GM12892 (cell line): ENCODE measurements at places on chromosomes 6 and 20.

GRCh38 chr6:35019171-35019570, 122.0 kb downstream of the TCP11 start:
- DNase-seq = no peak

DNA sequence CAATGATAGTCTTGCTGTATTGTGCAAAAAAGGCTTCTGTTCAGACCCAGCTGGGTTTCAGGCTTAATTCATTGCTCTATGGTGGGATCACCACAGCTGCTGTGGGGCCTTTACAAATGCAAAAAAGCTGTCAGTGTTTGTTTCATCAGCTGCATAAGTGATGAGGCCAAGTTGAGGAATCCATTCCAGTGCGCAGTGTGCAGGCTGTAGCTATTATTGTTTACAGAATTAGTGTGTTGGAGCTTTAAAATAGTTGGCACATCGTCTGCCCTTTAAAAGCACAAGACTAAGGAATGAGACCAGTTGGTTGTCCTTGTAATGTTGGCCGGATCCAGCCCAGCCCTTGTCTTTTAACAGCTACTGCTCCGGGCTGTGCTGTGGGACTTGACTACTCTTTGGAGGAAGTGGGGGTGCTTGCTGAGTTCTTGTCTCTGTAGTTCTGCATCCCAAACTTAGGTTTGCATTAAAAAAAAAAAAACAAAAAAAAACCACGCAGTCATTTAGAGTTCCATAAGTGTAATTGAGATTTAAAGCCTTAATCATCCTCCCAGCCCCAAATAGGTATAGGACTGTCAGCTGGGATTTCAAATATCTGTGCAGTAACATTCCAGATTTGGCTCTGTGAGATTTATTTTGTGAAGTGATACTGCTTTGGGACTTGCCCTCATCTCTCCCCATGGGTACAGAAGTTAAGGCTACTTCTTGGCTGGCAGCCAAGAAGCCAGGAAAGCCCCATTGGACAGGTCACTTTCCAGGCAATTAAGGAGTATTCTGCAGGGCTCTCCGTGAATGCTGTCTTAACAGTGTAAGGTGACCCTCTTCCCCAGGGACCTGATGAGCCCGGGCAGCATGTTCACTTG, 19.3 kb downstream of the JARID2 start:
- DNase-seq = no peak

GRCh38 chr6:89310929-89311328, 4.2 kb downstream of the GABRR2 start:
- DNase-seq = no peak

DNA sequence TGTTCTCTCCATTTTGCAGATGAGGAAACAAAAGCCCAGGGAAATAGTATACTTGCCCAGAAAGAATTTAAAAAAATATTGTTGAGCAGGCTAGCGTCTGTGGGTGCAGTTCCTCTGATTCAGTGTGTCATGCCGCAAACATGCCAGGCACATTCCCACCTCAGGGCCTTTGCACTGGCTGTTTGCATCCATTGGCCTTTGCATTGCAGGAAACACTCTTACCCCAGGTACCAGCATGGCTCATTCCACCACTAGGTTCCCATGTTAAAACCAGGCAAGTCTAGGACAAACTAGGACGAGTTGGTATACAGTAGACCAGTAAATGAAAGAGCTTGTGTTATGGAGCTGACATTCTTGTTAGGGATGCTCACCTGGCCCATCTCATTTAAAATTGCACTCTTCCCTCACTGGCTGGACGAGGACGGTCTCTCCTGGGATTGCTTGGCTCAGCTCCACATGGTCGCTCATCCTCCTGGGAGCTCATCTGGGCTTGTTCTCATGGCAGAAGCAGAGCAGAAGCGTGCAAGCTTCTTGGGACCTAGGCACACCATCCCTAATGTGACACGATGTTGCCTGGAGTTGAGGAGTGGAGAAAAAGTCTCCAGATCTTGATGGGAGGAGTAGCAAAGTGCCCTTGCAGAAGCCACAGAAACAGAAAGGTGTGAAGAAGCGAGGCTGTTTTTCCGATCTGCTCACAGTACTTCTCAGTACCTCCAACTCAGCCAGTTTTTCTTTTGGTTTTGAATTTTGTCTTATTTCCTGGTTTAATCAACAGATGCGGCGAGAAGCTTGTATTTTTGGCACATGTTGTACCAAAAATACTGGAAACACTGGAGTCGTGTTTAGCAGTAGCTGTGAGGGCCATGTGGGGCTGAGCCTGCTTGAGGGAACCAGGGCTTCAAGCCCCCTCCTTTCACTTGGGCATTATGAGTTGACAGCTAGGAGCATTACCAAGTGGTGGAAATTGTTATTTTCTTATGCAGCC, 13.9 kb downstream of the ZNF831 start:
- DNase-seq = no peak

- no peak for DNase-seq
Observed at GRCh38 chr6:25486550-25486949, 165.5 kb upstream of the SCGN start.

GRCh38 chr6:79028641-79029314, 49.3 kb downstream of the PHIP start:
- DNase-seq = no peak

- no peak for DNase-seq
Observed at GRCh38 chr6:122365775-122366403, 33.6 kb upstream of the HSF2 start.

GRCh38 chr6:75334266-75335040, 49.9 kb upstream of the TMEM30A start:
- no peak for DNase-seq

DNA sequence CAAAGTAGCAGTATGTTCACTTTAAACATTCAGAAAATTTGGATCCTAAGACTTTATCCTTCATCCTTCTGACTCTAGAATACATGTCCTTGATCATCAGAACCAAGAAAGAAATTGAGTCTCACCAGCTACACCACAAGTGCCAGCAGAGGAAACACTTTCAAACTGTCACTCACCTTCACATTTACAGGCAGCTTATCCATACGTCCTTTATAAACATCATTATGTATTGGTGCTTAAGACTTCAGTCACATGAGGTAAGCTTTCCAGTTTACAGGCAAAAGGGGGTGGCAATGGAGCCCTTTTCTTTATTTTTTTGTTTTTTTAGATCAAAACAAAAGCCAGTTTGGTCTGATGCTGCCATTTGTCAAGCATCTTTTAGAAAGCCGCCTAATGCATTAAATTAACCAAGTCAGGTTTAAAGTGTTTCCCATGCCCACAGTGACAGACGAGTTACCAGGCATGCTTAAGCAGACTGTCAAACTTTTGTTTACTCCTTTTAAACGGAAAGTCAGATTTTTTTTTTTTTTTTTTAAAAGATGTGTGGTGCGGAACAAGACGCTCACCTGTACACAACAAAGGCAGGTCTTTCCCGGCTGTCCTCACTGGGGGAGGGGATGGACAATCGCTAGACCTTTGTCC, 952 bp upstream of the BRPF3 start:
- DNase-seq = no peak

GRCh38 chr6:152379423-152379822, 257.7 kb downstream of the SYNE1 start:
- DNase-seq = no peak

- no peak for DNase-seq
Observed at GRCh38 chr20:23050076-23050838, 785 bp upstream of the THBD start.

DNA sequence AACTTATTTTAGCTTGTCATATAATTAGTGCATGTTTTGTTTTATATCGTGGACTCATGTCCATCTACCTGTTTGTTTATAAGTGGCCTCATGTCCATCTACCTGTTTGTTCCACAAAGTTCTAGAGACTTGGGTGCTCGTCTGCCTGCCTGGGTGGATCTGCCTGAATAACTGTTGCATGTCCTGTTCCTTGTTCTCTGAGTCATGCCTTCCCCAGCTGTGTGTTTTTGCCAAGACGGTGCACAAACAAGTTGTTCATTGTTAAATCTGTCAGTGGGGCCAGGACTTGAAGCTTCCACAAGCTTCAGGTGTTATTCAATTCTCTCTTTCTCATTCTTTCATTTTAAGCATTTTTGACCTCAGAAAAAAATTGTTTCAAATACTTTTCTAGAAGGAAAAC, 358.0 kb upstream of the CITED2 start:
- no peak for DNase-seq

- no peak for DNase-seq
Observed at GRCh38 chr6:118546880-118547218, 1.2 kb upstream of the PLN start.

DNA sequence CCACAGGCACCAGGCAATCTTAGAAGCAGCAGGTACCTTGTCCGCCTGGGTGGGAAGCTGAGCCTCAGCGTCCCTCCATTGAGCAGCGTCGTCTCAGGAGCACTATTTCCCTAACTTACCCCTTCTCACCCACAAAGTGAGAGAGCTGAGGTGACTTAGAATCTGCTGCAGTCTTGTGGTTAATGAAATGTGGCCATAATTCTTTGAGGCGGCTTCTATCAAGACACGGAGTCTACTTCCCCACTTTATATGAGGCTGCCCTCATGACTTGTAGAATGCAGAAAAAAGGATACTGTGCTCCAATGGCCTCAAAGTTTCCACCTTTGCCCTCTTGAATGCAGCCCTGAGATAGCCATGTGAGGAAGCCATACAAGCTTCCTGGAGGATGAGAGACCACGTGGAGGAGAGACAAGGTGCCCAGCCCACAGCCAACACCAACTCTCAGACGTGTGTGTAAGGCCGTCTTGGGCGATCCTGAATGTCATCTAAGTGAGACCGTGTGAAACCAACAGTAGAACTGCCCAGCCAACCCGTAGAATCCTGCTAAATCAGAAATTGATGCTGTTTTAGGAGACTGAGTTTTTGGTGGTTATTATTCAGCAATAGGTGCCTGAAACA, 9.1 kb upstream of the TAGAP start:
- DNase-seq = no peak

GRCh38 chr6:79646006-79646405, 14.9 kb downstream of the SH3BGRL2 start:
- no peak for DNase-seq

DNA sequence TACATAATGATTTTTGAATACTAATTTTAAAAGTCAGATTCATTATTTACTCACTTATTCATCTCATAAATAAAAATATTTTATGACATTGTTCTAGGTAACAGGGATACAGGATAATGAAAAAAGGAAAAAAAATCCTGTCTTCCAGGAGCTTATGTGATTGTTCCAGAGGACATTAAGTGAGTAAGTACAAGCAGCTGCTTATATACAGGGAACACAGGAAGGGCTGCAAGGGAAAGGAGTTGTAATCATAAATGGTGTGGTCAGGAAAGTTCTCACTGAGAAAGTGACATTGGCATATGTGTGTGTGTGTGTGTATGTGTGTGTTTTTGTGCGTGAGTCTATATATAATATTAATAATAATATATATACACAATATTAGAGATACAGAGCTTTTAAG, 121.8 kb downstream of the HAO1 start:
- DNase-seq = no peak

DNA sequence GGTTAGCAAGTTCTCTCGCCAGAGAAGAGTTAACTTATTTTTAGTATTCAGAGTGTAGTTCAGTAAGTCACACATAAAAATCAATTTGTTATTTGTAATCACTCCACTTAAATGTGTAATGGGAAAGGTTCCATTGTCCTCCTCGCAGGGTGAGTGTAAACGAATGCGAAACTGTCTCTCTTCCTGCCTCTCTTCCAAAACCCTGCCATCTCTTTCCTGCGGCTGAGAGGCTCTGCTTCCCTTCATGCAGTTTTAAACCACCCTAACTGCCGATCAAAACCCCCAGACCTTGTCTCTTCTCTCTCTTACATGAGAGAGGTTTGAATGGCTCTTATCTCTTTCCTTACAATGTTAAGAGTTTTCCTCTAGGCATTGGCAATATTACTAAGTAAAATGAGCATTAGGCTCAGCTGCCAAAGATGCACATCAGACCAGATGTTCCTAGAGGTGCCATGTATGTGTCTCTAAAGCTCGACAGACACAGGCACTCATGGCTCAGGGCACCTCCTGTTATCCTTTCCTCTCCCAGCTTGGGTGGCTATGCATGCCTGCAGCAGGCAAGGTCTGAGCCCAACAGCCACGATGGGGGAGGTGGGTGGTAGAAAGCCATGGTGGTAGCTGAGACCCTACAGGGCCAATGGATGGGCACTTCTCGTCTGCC, 91.2 kb downstream of the JARID2 start:
- no peak for DNase-seq

- no peak for DNase-seq
Observed at GRCh38 chr6:958488-958887, 265.5 kb upstream of the EXOC2 start.

DNA sequence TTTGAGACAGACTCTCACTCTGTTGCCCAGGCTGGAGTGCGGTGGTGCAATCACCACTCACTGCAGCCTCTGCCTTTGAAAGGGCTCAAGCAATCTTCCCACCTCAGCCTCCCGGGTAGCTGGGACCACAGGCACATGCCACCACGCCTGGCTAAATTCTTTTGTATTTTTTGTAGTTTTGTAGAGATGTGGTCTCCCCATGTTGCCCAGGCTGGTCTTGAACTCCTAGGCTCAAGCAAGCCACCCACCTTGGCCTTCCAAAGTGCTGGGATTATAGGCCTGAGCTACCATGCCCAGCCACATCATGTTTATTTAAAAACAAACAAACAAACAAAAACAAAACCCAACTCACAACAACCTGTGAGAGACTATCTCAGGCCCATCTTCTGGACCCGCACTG, 29.7 kb upstream of the APCDD1L start:
- DNase-seq = no peak

GRCh38 chr6:166331503-166332415, 10.6 kb downstream of the SFT2D1 start:
- DNase-seq = no peak

DNA sequence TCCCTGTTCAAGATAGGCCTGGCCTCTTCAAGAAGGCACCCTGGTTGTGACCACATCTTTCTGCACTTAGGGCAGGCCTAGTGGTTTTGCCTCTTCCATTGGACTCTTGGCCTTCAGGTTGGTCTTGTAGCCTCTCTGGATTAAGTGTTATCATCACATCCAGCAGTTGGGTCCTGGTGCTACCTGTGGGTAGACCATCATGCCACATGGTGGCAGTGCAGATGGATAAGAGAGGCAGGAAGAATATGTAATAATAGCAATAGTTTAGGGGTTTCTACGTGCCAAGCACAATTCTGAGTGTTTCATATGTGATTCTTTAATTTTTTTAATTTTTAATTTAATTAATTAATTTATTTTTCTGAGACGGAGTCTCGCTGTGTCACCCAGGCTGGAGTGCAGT, 28.5 kb upstream of the SNRPB2 start:
- no peak for DNase-seq

- DNase-seq = no peak
Observed at GRCh38 chr6:121771937-121772720, 336.7 kb downstream of the GJA1 start.

DNA sequence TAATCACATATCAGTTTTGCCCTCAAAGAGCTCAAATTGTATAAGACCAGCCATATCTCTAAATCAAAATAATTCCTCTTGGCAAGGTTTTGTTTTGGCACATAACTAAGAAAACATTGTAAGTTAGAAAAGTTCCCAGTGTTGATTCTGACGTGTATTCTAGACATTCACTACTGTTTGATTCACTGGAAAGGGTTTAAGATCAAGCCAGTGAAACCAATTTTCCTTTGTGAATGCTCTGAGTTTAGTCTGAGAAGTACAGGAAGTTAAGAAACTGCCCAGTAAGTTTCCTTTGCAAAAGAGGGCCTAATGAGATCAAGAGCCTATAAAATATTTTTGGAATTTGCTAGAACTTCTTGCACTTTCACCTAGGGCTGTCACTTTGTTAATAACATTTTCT, 143.0 kb downstream of the FNDC1 start:
- DNase-seq = no peak

GRCh38 chr6:49555951-49556350, 5.5 kb downstream of the C6orf141 start:
- no peak for DNase-seq
